ENCODE measurements at places on chromosomes 6 and 20.

DNA sequence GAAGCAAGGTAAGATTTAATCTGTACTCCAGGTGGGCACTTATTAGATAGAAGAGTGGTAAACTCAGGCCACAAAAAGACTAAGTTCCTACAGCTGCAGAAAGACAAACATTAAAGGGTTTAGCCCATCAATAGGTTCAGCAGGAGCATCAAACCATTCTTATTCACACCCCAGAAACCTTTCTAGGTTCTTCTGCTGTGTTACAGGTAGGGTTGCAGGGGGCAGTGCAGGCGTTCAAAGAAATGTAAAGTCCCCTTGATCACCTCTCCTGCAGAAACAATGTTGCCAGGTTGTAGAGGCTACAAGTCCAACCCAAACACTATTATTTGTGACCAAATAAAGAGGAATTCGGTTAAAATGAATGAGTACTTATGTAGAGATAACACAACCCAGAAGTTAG lies 31.8 kb downstream of the PHACTR1 start:
- DNase-seq: no peak

- peak; percentile 59 for DNase-seq
Measured at GRCh38 chr20:62362991-62363919, 3.9 kb downstream of the LAMA5 start.

GRCh38 chr6:32692019-32692418 lies 25.6 kb upstream of the HLA-DQB1 start:
- DNase-seq: no peak

- no peak for DNase-seq
Measured at GRCh38 chr6:36985417-36985807, 584 bp downstream of the MTCH1 start.

GRCh38 chr6:150732765-150733539 lies 132.6 kb upstream of the MTHFD1L start:
- DNase-seq: no peak

- no peak for DNase-seq
Measured at GRCh38 chr20:10306440-10307358, 88.1 kb downstream of the SNAP25 start.

GRCh38 chr6:146336191-146336590 lies 207.4 kb upstream of the RAB32 start:
- DNase-seq: no peak

DNA sequence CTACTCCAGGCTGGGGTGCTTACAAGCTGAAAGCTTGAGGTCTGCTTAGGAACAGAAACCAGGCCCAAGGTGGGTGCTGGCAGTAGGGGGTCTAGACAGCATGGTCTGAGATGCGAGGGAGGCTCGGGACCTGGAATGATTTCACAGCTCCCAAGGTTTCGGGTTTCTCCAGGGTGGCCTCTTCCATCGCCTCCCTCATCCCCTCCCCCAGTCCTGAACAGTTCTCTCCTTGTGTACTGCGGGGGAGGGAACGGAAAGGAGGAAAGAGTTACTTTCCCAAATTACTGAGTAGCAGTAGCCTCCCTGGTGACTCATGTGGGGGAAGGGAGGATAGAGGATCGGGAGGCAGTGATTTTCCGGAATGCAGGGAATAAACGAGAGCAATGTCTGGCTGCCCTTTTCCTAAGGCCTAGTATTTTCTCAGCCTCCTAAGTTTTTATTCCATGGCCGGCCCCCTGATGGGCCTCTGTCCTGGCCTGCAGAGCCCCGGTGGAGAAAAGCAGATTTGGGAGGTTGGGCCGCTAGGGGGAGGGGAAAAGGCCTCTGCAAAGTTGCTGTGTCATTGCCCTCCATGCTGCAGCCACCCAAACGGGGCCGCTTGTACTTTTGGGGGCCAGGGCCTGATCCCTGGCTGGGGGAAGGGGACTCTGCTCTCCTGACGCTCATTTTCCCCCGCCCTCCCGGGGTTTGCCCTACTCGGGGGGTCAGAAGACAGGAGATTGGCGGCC lies 1.5 kb downstream of the BRD2 start:
- peak; percentile 68 for DNase-seq

- DNase-seq: peak; percentile 57
Measured at GRCh38 chr6:133341607-133342158, 100.5 kb downstream of the EYA4 start.

DNA sequence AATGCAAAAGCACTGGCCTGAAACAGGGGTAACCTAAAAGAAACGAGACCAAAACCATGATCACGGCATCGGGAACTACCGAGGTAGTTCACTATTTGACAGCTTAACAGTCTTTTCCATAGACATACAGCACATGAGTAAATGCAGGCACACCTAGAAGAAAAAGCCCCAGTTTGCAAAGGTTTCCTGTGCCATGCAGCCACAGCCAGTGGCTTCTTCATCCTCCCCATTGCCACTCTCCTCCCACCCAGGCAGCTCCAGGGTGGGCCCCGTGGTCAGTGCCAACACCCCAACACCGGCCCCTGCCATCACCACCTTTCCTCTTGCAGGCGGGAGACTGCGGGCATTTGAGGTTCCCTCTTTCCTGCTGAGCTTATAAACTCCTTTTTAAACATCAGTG lies 115.4 kb downstream of the SLC23A2 start:
- DNase-seq: no peak

GRCh38 chr6:137188855-137189254 lies 15.4 kb upstream of the IL22RA2 start:
- peak; percentile 20 for DNase-seq

GRCh38 chr6:148758492-148758891 lies 11.7 kb downstream of the UST start:
- DNase-seq: no peak

GRCh38 chr20:17725094-17725835 lies 25.5 kb downstream of the BANF2 start:
- no peak for DNase-seq

GRCh38 chr6:37369321-37370201 lies 15.8 kb downstream of the RNF8 start:
- DNase-seq: no peak

GRCh38 chr6:104860221-104860620 lies 502 bp upstream of the HACE1 start:
- no peak for DNase-seq

DNA sequence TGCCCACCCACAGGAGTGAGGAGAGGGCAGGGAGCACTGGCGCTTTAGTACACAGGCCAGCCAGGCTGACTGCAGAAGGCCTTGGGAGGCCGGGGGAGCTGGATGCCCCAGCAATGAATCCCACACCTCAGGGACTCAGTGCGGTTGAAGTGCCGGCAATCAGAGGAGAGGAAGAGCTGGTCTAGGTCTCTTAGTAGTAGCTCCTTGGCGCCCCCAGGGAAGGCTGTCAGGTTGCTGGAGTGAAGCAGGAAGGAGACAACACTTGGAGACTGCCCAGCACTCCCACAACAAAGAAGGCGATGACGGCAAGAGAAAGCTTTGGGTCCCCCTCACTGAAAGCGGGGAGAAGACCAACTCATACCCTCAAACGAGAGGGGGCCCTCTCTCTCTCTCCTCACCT lies 8.3 kb upstream of the TNXB start:
- no peak for DNase-seq

- no peak for DNase-seq
Measured at GRCh38 chr6:73477407-73477806, 15.9 kb downstream of the MTO1 start.

GRCh38 chr6:132505158-132505557 lies 7.8 kb downstream of the STX7 start:
- no peak for DNase-seq

All from SK-N-DZ (cell line).